ENCODE measurements at places on chromosomes 7 and 10.

DNA sequence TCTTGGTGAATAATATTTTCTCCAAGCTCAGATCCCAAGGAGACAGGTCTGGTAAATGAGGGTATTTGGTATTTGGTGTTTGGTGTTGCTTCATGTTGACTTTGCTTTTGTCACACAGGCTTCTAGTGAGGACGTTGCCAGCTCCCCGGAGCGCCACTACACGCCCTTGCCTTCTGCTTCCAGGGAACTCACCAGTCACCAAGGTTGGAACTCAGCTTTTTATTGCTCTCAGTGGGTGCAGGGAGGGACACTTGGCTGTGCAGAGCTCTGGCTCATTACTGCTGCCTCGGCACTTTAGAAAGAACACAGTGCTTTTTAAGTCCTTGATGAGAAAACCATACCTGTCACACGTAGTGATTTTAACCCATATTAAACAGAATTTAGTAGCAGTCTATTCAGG, 892.9 kb downstream of the LRMDA start:
- DNase-seq, result no peak

DNA sequence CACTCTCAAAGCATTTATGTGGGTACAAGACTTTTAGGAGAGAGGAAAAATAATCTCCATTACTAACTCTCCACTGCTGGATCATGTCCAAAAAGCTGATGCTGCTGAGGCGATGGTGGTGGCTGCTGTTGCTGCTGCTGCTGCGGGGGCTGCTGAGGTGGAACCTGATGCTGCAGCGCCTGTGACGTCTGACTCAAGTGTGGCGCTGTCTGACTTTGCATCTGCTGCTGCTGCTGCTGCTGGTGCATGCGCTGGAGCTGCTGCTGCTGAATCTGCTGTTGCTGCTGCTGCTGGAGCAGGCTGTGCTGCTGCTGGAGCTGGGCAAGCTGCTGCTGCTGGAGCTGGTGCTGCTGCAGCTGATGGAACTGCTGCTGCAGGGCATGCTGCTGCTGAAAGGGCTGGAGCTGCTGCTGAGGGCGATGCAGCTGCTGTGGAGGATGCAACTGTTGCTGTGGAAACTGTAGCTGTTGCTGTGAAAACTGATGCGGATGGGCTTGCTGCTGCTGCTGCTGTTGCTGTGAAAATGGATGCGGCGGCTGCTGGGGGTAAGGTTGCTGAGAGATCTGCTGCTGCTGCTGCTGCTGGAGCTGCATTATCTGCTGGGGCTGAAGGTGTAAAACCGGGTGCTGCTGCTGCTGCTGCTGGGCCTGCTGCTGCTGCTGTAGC, 34.5 kb downstream of the PAXIP1 start:
- DNase-seq, result no peak

- DNase-seq, result no peak
These were observed 35.1 kb downstream of the LRRC20 start for GRCh38 chr10:70347321-70347720.

DNA sequence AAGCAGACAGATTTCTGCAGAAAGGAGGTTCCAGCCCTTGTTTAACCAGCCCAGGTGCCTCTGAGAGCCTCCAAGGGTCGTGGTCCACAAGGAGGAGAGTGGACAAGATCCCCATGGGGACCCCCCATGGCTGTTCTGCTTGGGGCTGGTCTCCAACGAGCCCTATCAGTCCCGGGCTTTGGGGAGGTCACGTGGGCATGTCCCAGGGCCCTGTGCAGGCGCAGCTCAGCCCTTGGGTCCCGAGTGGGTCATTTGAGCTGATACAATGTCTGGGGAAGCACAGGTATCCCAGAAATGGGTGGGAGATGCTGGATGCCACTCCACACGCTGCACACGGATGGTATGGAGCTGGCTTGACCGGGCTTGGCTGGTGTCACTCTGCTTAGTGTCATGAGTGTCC, 57.8 kb downstream of the NPTX2 start:
- no peak for DNase-seq

- DNase-seq, result no peak
These were observed 918.6 kb upstream of the AUTS2 start for GRCh38 chr7:68679459-68680234.

DNA sequence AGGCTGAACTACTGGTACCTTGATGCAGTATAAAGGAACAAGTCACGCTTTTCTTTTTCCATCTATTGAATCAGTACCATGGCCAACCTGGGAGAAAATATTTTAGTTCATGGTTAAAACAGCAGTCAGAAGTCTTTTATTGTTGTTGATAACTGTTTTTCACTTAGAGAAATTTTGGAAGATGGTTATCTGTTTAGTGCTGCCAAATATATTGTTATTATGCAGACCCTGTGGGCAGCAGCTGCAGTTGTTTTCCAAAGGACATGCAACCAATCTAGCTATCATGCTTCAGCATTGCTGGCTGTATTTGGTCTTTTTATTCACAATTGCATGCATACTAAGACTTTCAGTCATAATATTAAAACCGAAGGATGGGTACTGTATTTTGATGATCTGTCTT, 169.5 kb downstream of the BBS9 start:
- no peak for DNase-seq

GRCh38 chr7:80542398-80542797, 30.5 kb upstream of the GNAT3 start:
- DNase-seq, result no peak

DNA sequence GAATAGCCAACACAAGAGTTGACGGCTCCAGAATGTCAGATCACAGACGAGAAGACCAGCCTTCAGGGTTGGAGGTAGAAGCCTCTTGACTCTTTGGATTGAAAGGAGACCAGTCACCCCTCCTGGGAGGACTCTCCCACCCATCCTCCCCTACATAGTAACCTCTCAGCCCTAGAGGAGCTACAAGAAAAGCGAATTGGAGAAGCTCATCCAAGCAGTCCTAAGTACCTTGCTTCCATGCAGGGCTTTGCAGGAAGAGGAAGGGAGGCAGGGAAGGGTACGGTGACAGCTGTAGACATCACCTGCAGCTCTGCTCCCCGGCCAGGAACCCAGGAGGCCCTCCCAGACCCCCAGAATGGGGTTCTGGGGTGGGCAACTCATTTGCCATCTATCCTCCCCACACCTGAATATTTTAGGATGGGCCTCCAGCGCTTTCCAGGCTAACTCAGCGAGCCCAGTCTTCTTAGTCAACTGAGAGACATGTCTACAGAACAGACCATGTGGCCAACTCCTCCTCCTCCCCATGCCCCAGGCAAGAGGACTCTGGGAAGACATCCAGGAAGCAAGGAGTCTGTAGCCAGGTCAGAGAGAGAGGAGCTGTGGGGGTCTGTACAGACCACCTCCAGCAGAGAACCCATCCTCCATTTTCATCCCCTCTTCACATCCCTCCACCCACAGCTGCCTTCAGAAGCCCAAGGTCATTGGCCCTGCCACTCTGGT, 55.6 kb upstream of the LBX1 start:
- DNase-seq, result no peak

GRCh38 chr7:5077740-5078139, 32.1 kb downstream of the RBAK start:
- DNase-seq, result no peak

- no peak for DNase-seq
These were observed 213.6 kb downstream of the FAM107B start for GRCh38 chr10:14560791-14561765.

DNA sequence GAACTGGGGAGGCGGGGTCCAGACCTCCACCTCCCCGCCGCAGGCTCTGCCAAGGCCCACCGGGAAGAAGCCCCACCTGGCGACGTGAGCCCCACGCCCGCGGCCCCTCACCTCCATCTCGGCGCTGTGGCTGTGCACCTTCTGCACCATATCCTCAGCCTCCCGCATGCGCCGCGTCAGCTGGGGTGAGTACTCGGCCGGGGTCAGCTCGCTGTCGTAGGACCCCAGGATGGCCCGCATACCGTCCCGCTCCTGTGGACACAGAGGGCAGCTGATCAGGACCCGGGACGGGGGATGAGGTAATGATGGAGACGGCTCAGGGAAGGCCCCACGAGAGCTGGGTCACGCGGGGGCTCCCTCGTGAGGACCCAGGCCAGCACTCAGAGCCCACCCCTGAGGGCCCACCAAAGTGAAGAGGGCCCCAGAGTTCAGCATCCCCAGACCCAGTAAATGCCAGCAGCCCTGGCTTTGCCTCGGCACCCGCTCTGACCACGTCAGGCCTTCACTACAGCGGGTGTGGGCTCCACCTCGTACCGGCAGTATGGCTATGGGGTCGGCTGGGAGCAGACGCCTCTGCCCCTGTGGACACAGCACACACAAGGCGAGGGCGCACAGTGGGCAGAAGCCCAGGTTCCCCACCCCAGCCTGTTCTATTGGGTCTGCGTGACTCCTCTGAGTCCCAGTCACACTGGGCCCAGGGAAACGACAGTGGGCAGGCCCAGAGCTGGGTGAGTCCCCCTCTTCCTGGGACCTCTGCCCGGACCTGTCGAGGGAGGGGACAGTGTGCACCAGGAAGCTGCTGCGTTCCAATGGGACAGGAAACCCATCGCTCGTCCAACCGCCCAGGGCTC, 218.1 kb downstream of the MAD1L1 start:
- DNase-seq, result no peak

DNA sequence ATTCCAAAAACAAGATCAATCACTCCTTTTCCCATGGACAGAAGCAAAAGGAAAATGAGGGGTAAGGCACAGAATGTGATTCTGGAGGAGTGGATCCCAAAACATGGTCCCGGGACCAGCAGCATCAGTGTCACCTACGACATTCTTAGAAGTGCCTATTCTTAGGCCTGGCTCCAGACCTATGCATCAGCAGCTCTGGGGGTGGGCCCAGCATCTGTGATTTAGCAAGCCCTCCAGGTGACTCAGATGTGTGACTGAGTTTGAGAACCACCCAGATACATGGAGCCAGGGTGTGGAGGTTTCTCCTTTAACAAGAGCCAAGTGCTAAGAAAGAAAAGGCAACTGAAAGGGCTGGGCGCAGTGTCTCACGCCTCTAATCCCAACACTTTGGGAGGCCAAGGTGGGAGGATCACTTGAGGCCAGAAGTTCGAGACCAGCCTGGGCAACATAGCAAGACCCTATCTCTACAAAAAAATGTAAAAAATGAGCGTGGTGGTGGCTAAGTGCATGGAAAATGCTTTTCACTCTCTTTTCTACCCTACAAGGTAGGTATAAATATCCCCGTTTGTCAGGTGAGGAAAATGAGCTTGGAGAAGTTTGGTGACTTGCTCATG, 17.1 kb upstream of the ARPC1A start:
- DNase-seq, result no peak

DNA sequence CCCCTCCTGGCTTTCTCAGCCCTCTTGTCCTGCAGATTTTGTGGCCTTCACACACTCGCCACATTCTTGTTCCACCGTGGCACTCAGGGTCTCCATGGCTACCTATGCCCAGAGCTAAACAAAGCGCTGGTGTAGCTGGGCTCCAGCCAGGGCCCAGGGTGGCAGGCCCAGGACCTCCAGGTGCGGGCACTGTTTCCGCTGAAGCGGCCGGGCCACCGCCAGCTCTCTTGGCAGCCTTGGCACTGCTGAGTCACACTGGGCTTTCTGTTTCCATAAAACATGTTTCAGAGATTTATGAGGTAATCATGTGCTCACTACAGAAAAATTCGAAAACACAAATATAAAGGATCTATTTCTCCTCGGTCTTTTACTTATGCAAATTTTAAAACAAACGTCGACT, 51.3 kb downstream of the AOC1 start:
- no peak for DNase-seq

- peak; percentile 95 for DNase-seq
These were observed at the start of gene TOMM7 for GRCh38 chr7:22822486-22823141. Gene TOMM7 (minus strand): TSS chr7:22822849. CDS start chr7:22822779, 70 bp downstream.

GRCh38 chr10:44985175-44985681, 6.6 kb upstream of the DEPP1 start:
- DNase-seq, result no peak

GRCh38 chr10:5841965-5842364, 28.7 kb upstream of the GDI2 start:
- DNase-seq, result no peak

GRCh38 chr10:95447685-95448084, 113.5 kb downstream of the SORBS1 start:
- DNase-seq, result no peak

DNA sequence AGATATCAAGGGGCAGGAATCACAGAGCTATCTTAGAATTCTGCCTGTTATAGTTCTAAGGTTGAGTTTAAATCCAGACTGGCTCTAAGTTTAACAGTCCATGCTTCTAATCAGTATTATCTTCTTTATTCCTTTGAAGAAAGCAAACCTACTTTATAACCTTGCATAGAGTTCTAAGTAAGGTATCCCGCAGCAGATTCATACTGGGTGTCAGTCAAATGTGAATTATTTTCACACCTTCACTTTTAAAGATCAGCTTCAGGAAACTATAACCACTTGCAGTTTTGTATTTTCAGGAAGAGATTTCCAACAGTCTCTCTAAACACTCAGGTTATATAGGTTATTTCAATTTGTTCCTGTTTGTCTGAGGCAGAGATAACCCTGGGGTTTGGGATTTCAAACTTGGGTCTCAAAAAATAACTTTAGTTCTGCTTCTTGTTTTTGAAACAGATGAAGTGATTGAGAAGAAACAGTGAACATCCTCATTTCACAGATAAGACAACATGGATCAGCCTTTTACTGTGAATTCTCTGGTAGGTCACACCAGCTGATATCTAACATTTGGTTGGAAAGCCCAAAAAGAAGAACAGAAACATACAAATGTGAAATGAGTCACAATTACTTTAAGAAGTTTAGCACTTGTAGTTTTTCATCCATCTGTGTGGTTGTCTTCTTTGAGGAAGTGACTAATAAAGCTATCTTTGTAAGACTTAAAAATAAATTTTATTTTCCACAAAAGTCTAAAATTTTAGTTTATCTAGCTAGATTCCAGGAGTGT, 21.4 kb downstream of the STAMBPL1 start:
- DNase-seq, result peak; percentile 99

DNA sequence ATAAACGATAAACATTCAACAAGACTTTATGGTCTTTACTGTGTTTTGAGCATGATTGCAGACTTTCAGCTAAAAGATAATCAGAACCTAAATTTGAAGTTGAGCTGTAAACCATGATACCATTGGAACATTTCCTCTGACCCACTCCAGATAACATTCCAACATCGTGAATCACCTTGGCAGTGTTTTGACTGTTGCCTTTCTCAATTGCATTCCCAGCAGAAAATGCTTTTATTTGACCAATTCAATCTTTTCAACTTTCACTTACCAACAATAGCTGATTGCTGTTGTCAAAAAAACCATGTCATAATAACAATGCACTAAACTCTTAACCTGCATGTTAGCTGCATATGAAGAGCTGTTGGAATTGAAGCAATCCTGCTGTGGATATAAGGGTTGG, 165.5 kb downstream of the MDFIC start:
- no peak for DNase-seq

DNA sequence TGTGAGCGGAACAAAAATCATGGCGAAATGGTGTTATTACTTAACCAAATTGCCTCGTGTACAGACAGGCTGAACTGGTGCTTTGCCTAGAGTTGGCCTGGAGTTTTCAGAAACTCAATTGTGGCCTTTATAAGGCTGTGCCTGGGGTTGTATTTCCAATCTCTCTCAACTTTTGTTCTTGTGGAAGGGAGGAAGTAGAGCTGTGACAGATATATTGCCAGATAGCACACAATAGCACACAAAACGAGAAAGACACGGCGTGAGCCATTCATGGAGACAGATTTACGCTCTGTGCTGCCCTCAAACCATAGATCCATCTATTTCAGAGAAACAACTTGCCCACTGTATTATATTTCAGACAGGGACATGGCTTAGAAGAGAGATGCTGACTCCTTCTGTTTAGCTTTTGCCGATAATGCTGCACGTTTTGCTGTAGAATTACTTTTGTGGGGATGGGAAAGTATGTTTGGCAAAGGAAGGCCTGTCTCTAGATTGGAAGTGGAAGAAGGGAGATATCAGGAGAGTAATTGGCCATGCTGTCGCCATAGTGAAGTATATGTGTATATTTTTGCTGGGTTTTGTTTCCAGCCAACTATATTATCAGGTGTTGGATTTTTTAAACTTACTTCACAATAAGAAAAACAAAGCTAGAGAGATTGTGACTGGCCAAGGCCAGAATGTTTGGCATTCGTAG, 80.4 kb downstream of the AUTS2 start:
- peak; percentile 54 for DNase-seq

Data from MV-4-11 (cell line).